Foreskin fibroblast (primary cell): ENCODE measurements at places on chromosomes 11 and 22.

- no peak for DNase-seq
Measured at GRCh38 chr11:79626135-79627075, 185.6 kb upstream of the TENM4 start.

DNA sequence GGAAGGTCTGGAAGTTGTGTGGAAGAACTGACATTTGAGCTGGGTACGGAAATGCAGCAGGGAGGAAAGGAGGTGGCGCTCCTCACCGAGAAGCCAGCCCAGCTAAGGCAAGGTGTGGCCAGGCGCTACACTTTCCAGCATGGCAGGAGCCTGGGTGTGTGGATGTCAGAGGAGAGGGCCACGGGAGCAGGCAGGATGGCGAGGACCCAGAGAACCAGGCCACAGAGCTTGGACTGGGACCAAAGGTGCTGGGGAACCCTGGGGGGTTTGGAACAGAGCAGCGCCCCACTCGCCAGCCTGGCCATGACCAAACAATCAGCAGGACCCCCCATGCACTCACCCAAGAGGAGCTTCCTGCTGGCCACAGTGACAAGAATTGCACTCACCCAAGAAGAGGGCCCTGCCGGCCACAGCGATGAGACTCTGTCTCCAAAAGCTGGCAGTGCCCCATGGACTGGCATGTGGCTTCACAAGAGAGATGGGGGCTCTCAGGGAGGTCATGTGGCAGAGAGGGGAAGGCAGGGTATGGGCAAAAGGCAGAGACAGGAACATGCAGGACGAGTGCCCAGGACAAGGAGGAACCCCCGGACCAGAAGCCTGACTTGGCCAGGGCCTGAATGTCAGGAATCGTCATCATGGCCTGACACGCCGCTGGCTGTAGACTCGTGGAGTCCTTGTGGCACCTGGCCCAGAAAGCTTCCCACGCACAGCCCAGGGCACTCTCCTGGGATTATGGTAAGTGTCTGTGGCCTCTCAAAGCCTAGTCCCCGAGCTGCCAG, 45.4 kb downstream of the IGF2 start:
- DNase-seq: no peak

DNA sequence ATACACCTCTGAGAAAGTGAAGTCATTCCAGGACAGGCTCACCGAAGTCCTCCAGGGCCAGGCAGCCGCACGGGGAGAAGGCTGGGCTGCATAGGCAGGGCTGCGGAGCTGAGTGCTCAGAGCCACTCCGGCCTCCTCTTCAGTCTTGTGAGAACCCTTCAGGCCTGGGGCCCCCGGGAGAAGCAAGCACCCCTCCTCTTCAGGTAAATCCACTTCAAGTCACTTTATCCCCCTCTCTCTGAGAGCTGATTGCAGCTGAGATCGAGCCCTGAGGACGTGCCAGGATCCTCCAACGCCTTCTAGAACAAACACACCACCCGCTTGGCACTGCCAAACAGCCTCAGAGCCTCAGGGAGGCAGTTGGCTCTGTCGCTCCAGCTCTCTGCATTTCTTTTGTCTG, 1526.3 kb downstream of the BRD1 start:
- DNase-seq: no peak

- DNase-seq: no peak
Measured at GRCh38 chr11:75182664-75183063, 31.8 kb downstream of the SLCO2B1 start.

DNA sequence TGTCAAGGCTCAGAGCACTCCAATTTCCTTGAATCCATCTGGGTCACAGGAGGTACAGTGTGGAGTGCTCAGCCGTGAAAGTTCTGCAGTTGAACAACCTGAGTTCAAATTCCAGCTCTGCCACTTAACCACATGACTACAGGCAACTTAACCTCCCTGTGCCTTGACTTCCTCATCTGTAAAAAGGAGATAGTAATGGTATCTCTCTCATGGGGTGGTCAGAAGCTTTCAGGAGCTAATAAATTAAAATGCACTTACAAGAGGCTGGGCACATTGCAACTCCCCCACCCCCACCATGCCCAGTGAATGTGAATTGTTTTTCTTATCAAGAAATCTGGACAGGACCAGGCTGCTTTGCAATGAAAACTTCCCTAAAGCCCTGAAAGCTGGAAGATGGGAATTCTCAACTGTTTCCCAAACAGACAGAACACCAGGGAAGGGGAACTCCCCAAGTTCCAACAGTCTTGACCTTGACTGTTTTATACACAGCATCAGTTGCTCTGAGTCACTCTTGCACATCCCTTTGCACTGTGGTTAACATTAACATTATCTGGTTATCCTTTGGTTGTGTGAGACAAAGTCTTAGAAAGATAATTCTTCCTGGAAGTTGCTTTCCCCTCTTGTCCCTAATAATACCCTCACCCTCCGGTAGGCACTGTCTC, 137.0 kb downstream of the SLC1A2 start:
- DNase-seq: peak; percentile 57

DNA sequence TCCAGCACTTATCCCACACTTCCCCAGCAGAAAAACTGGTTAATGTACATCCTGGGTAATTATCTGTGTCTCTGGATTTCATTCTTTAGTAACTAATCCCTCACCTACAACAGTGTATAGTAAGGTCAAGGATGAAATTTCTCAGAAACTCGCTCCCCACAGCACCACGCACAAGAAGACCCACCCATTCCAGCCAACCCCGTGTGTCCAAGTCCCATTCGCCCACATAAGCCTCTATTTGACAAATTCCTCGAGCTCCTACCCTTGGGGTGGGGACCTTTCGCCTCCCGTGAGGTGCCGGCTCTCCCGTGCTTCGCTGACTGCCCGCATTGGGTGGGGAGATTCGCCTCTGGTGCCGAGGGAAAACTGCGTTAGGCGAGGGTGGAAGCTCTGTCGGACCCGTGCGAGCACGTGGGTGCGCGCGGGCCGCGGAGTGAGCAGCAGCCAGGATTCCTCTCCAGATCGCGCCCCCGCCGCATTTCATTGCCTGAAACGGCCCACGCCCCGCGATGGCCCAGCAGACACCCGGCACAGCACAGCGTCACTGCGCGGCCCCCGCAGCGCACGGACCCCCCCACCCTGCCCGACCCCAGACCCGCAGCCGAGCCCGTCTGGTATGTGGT, 866 bp downstream of the EXPH5 start:
- DNase-seq: no peak

GRCh38 chr11:96338910-96339705, 3.9 kb downstream of the MAML2 start:
- peak; percentile 70 for DNase-seq

DNA sequence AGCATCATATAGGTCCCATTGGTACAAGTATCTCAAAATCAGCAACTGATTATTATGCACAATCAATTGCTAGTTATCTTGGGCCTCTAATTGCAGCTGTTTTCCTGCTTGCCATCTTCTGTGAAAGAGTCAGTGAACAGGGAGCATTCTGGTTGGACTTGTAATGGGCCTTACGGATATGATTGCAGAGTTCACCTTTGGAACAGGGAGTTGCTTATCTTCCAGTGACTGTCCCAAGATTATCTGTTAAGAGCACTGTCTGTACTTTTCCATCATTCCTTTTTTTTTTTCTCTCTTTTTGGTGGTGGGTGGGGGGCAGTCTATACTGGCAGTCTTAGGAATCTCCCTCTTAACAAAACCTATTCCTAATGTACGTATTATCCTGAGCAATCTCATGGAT, 17.8 kb downstream of the OR8G5 start:
- no peak for DNase-seq
